ENCODE measurements at places on chromosomes 5 and 9.

DNA sequence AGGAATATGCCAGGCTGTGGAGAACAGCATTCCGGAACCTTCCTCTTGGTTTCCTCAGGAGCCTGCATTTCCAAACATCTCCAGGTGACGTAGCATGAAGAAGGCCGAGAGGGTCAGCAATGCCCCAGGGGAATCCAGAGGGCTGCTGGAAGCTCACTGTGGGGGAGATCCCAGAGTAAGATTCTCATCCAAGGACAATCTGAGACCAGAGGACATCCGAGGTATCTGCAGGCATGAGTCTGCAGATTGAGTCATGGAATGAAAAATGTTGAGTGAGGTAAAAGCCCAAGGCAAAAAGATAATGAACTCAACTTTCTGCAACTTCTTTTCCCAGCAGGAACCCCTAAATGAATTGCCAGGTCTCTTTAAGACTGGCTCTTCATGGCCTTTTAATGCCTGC lies 73.5 kb downstream of the KIF4B start:
- DNase-seq, result peak; percentile 54

- DNase-seq, result no peak
These were observed 64.9 kb downstream of the SLC25A46 start for GRCh38 chr5:110803467-110804326.

GRCh38 chr9:101738566-101739183 lies at the start of gene GRIN3A:
TSS of gene GRIN3A (minus strand) at chr9:101738647. CDS start at chr9:101737979, 668 bp downstream.
- DNase-seq, result no peak

DNA sequence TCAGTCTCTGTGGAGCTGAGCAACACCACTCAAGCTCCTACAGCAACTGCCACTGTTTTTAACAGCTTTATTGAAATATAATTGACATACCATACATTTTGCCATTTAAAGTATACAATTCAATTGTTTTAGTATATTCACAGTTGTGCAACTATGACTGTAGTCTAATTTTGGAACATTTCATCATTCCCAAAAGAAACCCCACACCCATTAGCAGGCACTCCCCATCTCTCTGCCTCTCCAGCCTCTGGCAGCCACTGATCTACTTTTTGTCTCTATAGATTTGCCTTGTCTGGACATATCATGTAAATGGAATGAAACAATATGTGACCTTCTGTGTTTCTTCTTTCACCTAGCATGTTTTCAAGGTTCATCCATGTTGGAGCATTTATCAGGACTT lies 43.5 kb downstream of the RUSC2 start:
- no peak for DNase-seq

- DNase-seq, result no peak
These were observed 21.6 kb downstream of the PAEP start for GRCh38 chr9:135582966-135583687.
